ENCODE measurements at places on chromosomes 16 and 17.
A peak's percentile ranks its signal among the peaks of the same experiment; 100 is the strongest.

DNA sequence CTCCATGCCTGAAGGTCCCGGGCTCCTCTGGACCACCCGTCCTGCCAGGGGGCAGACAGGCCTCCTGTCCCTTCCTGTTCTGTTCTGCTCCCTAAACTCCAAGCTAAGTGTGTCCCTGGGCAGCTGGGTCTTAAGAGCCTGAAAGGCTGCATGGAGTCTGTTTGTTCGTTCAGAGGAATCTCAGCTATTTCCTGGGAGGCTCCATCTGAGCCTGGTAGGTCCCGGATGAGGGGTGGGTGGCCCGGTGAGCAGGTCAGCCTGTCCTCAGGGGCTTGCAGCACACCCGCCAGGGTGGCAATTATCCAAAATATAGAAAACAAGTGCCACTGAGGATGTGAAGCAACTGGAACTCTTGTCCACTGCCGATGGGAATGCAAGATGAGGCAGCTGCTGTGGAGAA lies 12.6 kb downstream of the ACTG1 start:
- no peak for DNase-seq

DNA sequence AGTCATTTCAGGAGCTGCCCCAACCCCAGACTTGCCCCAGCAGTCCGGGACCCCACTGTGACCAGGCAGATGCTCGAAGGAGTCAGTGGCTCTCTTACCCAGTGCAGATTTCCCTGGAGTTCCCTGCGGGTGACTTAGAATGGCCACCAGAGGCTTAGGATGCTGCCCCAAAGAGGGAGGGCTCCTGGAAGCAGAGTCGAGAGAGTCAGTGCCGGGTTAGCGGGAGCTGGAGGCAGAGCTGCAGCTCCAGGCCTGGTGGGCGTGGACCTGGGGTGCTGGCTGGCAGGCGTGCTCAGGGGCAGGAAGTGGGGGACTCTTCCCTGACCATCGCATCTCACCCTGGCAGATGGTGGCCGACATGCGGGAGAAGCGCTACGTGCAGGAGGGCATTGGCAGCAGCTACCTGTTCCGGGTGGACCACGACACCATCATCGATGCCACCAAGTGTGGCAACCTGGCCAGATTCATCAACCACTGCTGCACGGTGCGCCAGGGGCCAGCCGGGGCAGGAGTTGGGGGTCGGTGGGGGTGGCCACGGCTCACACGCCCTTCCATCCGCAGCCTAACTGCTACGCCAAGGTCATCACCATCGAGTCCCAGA lies 1.6 kb upstream of the HSD3B7 start:
- DNase-seq = no peak

GRCh38 chr17:48175692-48176470 lies 68.3 kb downstream of the SNX11 start:
- no peak for DNase-seq

GRCh38 chr17:54466875-54467274 lies 433.8 kb upstream of the TOM1L1 start:
- DNase-seq = no peak

GRCh38 chr16:55569025-55569424 lies 2.5 kb downstream of the CAPNS2 start:
- no peak for DNase-seq

DNA sequence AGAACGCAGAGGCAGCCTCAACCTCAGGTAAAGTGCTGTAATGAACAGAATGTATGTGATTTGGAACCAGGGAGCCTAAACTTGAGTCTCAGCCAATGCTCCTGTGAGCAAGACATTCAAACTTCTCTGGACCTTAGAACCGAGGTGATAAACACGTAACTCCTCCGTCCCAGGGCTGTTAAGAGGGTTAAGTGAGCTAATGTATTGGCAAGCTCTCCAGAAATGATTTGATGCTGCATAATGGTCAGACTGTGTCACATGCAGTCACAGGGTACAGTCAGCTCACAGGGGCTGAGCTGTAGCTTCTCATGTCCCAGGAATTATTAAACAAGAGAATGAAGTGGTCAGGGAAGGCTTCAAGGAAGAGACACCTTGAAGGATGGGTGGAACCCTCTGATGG lies 10.0 kb upstream of the SLC4A1 start:
- DNase-seq = no peak

DNA sequence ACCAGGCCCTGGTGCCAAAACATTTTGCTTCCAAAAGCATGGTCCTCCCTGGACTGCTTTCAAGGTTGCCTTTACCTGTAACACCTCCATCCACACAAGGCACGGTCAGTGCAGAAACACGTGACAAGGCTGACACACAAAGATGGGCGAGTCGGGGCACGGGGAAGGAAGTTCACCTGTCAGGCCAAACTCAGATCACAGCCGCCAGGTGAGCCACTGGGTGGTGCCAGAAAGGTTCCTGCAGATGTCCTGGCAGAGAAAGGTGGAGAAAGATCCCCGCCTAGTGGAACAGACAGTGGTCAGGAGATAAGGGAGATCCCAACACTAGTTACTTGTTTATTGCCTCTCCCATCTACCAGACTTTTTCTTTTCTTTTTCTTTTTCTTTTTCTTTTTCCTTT lies 155.3 kb downstream of the AIPL1 start:
- DNase-seq = no peak

- DNase-seq = no peak
These were observed 18.8 kb upstream of the HLF start for GRCh38 chr17:55245986-55246385.

- no peak for DNase-seq
These were observed 34.6 kb upstream of the TOX3 start for GRCh38 chr16:52581530-52581929.

DNA sequence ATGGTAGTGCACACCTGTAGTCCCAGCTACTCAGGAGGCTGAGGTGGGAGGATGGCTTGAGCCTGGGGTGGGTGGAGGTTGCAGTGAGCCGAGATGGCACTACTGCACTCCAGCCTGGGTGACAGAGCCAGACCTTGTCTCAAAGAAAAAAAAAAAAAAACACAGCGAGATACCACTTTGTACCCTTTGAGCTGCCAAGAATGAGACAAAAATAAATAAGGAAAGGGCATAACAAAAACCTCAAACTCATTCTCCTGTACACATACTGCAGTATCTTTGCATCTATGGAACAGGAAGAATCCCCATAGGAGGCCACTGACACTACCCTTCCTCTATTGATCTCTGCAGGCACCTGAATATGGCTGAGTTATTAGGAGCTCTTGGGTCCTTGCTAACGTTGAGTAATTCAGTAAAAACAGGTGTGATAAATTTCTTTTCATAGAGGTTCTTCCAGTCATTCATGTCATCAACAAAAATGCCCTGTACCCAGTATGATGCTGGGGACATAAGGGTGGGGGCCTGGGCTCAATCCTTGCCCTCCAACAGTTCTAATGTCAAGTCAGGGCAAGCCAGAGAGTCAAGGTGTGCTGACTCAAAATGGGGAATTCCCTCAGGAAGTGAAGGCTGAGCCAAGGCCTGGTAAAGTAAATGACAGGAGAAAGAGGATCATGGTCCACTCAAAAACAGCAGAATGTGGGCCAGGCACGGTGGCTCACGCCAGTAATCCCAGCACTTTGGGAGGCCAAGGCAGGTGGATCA lies 26.9 kb downstream of the RANBP10 start:
- DNase-seq = no peak

DNA sequence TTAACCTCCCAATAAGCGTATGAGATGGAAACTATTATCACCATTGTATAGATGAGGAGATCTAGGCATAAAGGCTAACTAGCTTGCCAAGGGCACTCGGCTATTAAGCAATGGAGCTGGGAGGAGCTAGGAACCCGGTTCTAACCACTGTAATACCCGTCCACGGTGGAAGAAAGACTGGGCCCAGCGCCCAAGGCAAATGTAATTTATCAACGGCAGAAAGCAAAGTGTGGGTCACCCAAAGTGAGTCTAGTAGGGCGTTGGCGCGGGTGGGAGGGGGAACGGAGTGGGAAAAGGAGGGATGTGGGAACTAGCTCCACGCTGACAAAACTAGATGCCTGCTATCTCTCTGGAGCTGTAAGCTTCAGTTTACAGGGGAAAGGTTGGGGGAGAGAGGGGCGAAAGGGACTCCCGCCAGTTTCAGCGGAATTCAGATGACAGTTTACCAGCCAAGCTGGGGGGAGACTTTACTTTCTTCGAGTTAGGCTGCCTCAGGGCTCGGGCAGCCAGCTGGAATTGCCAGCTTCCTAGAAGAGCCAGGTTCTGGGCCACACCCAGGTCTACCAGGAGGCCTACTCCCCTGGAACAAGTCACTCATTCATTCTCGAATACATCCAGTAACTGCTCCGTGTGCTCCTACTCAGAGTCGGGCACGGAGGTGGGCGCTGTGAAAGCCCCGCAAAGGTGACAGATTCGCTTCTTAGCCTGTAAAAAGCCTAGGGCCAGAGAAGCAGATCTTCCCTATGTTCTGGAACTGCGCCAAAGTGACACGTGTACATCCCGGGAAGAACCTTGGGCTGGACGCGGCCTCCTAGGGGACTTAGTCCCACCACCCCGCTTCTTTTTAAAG lies 837 bp downstream of the LRRC59 start:
- DNase-seq = no peak

- DNase-seq = no peak
These were observed 47.3 kb downstream of the TBC1D16 start for GRCh38 chr17:79988185-79988971.

GRCh38 chr17:72357764-72358365 lies 237.0 kb downstream of the SOX9 start:
- DNase-seq = no peak

GRCh38 chr17:66468241-66469087 lies 166.1 kb downstream of the PRKCA start:
- no peak for DNase-seq

DNA sequence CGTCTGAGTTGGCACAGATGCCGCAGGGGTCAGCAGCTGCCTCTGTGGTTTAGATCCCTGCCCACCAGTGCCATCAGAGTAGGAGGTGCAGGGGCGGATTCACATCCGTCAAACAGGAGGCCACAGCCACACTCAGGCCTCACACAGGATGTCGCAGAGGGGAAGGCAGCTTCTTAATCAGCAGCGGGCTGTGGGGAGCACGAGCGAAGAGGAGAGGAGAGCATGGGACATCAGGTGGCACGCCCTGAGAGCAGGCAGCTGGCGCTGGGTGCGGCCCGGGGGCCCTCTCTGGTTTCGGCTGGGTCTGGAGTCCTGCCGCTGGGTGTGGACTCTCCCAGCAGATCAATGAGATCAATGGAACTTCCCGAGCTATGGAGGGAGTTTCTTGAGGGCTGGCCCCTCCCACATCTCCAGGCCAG lies 9.6 kb downstream of the LLGL2 start:
- peak; percentile 26 for DNase-seq

- no peak for DNase-seq
These were observed 306.3 kb downstream of the SEC14L1 start for GRCh38 chr17:77446940-77447634.

DNA sequence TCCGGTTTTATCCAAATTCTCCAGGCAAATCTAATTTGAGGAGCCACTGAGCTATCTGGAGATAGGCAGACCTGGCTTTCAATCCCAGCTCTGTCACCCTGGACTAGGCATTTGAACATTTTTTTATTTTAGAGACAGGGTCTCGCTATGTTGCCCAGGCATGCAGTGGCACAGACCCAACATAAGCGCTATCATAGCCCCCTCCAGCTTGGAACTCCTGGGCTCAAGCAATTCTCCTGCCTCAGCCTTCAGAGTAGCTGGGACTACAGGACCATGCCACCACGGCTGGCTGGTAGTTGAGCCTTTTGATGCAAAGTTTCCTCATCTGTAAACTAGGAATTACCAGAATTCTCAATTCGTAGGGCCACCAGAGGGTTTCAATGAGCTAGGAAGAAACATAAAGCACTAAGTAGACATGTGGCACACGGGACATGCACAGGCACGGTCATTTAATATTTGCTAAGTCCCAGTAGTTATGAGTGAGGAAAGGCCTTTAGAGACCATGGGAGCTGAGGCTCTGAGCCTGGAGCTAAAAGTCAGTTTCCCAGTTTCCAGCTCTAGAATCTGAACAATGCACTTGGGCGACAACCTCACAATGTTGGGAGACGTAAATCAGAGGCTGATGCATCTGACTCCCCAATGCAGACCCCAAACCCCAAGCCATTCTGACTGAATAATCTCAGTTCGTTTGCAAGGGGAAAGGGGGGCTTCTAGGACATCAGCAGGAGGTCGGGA lies 1.1 kb downstream of the ELOB start:
- no peak for DNase-seq

- DNase-seq = no peak
These were observed 4.7 kb upstream of the CMTM2 start for GRCh38 chr16:66574531-66574930.

DNA sequence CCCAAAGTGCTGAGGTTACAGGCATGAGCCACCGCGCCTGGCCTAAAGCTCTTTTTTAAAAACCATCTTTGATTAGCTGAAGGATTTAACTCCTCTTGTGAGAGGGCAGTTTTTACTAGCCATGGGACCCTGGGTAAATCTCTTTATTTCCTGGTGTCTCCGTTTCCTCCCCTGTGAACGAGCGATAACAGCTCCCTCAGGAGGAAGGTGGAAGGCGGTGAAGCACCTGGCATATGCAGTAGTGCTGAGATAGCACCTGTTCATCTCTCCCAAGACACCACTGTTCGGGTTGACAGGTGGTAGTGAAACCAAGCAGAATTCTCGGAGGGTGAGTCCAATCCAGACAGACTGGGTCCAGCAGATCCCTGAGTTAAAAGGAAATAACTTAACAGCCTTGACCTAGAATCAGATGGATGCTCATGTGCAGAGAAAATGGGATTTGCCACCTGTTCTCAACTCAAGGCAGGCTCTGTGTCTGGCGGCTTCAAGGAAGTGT lies 86.2 kb downstream of the CRISPLD2 start:
- no peak for DNase-seq

- DNase-seq = no peak
These were observed 1407.0 kb downstream of the CDH11 start for GRCh38 chr16:63714876-63715275.

DNA sequence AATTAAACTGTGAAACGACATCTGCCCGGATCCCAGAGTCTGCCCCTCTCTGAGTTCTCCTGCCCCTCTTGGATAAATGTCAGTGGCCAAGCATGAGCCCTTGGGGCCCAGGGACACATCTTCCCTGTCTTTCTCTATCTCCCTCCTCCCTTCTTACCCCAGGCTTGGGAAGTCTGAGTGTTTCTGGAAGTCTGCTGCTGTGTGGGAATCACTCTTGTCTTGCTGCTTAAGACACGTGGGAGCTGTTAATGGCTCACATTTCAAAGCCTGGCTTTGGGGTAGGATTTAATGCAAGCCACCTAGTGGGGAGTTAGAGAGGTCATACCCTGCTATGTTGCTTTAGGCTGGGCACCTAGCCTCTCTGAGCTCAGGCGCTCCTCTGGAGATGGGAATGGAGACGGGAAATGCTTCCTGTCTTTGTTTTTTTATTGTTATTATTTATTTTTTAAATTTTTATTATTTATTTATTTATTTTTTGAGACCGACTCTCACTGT lies 218.5 kb upstream of the CIBAR2 start:
- DNase-seq = no peak

- DNase-seq = no peak
These were observed 16.4 kb downstream of the PIMREG start for GRCh38 chr17:6460531-6461161.
